Right renal cortex interstitium (tissue), 3 donors: ENCODE measurements at places on chromosomes 7 and 10. TPM values are rescaled to one million over a fixed set of nuclear protein-coding genes. Genes with fewer than 3 reads are reported as not detected.

The OR9A2 gene
- polyA plus RNA-seq, result not detected

The PIP gene
- not detected for polyA plus RNA-seq

The LIPF gene
- 0.24 TPM for polyA plus RNA-seq

The CFAP70 gene
- 14.1 TPM for polyA plus RNA-seq

The POU6F2 gene
- polyA plus RNA-seq, result 0.17 TPM

The GIMAP4 gene
- polyA plus RNA-seq, result 33.5 TPM

The OGDH gene
- 97.5 TPM for polyA plus RNA-seq

The MMRN2 gene
- polyA plus RNA-seq, result 26.1 TPM

The A1CF gene
- 6.4 TPM for polyA plus RNA-seq

The CARD11 gene
- polyA plus RNA-seq, result 0.57 TPM

The PROSER2 gene
- 6.1 TPM for polyA plus RNA-seq

The IGF2BP3 gene
- 64.2 TPM for polyA plus RNA-seq

The AGMO gene
- polyA plus RNA-seq, result 0.98 TPM

The PDE1C gene
- 4.8 TPM for polyA plus RNA-seq
